Activated T-helper 1 cell treated with anti-CD3 and anti-CD28 coated beads, Interleukin-2, amount 50 U/mL, for 16 hours (primary cell): ENCODE measurements at places on chromosomes 3 and 15.

DNA sequence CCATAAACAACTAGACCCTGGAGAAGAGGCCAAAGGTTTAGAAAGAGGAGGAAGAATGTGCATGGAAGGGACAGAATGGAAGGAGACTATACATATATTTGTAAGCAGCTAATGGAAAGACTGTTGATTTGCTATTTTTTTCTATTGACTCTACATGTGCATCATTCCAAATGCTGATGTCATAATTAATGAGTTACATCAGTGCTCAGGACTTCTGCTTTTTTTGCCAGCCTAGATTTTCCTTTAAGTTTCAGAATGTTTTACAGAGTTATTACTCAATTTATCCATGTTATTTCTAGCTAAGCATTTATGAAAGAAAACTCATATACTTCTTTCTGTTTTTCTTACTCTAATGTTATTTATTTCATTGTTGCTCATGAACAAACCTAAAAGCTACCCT is 62.6 kb upstream of the VGLL3 start:
- no peak for DNase-seq

- no peak for DNase-seq
Measured at GRCh38 chr15:41783296-41783695, 9.0 kb downstream of the MAPKBP1 start.

DNA sequence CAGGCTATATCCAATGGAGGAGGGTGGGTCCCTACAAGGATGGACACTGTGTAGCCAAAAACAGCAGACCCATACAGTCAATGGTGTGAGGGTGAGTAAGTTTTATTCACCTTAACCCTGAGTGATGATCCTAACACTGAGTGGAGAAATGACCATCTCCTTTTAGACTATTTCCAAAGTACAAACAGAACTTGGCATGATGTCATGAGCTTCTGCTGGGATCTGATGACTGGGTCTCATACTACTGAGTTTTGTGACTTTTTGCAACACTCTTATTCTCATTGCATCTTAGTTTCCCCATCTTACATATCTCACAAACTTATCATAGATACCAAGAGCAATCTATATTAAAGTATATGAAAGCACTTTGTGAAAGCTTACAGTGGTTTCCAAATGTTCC is 330.3 kb upstream of the CFAP20DC start:
- DNase-seq, result no peak

DNA sequence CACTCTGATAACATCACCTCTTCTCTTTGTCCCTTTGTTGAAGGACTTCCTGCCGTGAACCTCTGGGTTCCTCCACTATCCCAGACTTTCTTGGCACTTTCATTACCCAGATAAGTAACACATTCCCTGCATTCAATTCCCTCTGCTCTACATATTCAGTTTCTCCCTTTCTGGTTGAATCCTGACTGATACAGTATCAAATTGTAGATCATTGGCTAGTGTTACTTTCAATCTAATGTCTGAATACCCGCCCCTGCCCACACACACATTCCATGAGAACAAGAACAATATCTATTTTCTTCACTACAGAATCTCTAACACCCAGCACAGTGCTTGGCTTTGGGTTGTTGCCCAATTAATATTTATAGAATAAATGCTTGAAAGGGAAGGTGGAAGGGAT is 163.5 kb downstream of the ABHD5 start:
- no peak for DNase-seq

DNA sequence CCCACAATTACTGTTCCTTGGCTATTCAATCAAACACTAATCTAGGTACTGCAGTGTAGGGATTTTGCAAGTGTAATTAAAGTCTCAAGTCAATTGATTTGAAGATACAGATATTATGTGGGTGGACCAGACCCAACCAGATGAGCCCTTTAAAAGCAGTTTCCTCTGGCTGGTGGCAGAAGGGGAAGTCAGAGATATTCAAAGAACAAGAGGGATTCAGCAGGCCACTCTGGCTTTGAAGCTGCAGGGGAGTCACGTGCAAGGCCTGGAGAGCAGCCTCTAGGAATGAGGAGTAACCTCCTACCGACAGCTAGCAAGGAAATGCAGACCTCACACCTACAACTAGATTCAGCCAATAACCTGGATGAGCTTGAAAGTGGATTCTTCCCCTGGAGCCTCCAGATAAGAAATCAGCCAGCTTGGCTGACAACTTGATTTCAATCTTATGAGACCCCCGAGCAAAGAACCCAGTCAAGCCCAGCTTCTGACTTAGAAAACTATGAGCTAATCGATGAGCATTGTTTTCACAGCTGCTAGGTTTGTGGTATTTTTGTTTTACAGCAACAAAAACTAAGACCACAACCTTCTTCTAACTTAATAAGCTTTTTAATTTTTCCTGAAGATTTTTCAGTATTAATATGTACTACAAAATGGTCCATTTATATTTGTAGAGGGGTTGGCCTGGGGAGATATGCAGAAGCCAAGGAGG is 13.4 kb downstream of the HACD2 start:
- DNase-seq, result no peak

DNA sequence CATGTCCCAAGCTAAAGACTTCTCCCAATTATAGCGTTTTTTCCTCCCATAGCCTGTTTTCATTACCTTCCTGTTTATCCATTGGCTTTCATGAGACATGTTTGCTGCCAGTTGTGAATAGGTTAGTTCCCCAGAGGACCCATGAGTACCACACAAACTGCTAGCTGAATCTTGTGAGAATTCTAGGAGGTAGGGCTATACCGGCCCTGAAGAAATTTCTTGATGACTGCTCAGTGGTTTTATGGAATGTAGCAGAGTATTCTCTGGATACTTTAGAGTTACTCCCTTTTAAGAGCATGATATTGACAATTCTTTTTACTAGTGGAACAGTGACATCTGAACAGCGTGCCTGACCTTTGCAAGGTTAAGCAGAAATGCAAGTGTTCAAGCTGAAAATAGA is 210.4 kb downstream of the MCTP2 start:
- DNase-seq, result no peak
